ENCODE measurements at places on chromosomes 4 and X.

DNA sequence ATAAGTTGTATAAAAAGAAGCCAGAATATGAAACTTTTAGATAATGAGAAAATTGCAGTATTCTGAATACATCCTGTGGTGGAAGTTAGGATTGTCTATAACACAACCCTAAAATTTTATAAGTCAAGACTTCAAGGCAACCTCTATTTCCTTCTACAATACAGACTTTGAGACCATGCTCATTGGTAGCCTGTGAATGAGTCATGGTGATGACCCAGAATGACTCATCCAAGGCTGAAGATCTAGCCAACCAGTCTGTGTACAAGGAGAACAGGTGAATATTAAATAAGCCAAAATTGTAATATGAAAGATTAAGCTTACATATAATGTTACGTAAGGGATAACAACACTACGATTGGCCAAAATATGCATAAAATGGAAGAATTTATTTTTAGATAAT, 475.9 kb upstream of the GALNT7 start:
- DNase-seq: no peak

DNA sequence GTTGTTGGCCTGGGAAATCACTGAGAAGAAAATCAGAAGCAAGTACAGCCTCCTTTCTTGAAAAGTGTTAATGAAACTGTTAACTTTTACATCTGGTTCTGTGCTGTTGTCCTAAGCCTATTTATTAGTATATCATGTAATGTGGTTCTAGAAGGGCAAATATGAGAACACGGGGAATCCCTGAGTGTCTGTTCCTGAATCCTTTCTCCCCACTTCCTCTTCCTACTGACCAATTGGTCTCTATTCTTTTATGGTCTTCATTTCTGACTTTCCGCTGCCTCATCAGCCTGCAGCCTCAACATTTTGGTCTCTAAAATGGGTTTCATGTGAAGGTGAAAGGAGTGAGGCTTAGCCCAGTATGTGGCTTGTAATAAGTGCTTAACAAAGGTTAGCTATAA, 159.9 kb upstream of the MAMLD1 start:
- DNase-seq: no peak

GRCh38 chr4:70614184-70614555, 14.4 kb upstream of the ENAM start:
- DNase-seq: no peak

- no peak for DNase-seq
Measured at GRCh38 chr4:54165011-54165410, 64.1 kb upstream of the PDGFRA start.

GRCh38 chr4:32789026-32789608, 2068.9 kb downstream of the PCDH7 start:
- DNase-seq: no peak

- no peak for DNase-seq
Measured at GRCh38 chr4:159169404-159170302, 66.8 kb downstream of the RAPGEF2 start.
